ENCODE measurements at places on chromosomes 3 and 15.
A peak's percentile ranks its signal among the peaks of the same experiment; 100 is the strongest.

DNA sequence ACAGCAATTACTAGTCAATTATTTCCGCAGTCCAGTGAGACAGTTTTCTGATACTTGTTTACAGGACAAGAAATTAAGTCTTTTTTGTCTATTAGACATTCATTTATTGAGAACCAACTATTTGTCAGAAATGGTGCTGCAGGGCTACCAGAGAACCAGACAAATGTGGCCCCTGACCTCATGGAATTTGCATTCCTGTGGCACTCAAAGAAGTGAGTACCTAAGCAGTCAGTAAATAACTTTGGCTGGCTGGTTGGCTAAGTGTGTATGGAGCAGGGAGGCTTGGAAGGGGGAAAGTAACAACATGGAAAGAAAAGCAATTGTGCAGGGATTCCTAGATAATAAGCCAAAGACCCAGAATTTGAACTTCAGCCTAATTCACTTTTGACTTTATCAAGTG is 837.0 kb upstream of the CFAP20DC start:
- no peak for DNase-seq

- no peak for DNase-seq
These were observed at the start of gene ANKRD34C for GRCh38 chr15:79282371-79283251. Gene ANKRD34C (plus strand): TSS chr15:79282722. CDS start chr15:79293285, 10,563 bp downstream.

GRCh38 chr15:25862472-25863110 is 536 bp downstream of the ATP10A start:
- no peak for DNase-seq

DNA sequence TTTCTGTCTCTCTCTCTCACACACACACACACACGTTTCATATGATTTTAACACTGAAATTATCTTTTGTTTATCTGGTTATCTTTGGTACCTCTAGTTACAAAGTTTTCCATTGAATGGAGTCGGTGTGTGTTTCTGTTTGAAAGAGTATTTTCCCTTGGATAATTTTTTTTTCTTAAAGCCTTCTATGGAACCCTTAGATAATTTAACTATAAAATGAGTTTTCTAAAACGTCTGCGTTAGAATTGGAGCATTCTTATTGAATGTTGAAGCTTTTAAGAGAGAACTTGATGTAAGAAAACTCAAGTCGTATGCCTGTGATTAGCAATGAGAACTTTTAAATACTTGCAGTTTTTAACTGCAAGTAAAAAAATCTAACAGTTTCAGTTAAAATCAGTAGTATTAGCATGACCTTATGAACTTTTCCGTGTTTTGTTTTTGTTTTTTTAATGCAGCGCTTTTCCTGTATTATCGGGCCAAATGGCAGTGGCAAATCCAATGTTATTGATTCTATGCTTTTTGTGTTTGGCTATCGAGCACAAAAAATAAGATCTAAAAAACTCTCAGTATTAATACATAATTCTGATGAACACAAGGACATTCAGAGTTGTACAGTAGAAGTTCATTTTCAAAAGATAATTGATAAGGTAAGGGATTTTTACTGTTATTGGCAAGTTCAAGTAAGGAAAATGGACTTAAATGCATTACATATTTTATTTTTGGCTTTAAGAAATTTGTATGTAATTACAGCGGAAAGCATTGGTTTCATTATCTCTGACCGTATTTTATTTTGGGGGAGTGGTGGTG is 3.0 kb downstream of the SMC4 start:
- DNase-seq, result no peak

GRCh38 chr15:69997813-69998212 is 99.9 kb downstream of the TLE3 start:
- no peak for DNase-seq

DNA sequence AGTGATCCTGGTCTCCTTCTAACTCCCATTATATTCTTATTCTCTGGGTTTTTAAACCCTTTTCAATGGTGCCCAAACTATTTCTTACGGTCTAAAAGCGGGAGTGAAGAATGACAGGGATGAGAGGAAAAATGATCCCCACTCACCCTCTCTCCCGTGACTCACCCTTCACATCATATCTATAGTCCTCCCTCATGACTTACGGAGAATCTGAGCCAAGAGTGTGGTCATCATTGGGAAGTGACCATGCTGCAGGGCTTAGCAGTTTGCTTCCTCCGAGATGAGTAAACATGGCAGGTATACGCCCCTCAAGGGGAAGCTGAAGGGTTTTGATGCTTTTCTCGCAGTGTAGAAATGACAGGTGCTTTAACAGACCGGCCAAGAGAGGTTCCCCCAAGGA is 274.0 kb downstream of the RYR3 start:
- DNase-seq, result peak; percentile 30

DNA sequence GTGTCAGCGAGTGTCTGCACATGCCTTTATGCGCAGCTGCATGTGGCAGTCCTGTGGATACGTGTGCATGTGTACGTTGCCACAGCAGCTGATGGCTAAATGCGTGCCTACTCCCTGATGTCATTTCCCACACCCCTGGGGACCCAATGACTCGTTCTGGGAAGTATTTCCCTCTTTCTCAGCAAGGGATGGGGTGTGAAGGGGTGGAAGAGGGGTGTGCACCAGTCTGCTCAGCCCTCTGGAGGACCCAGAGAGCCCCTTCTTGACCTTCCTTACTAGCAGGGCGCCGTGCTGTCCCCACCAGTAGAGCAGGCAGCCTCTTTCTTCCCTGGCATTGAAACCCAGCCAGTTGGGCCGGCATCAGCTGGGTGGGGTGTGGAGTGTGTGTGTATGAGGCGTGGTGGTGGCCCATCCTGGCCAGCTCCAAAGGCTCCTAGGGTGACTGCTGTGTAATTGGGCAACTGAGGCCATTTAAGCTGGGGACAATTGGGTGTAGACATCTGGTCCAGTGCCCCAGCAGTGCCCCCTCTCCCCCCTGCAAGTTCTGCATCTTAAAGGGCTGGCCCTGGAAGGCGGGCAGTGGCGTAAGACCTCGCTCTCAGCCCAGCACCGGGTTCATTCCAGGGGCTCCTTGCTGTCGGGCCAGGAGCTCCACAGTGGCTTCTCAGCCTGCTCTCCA is 19.2 kb downstream of the SNX33 start:
- DNase-seq, result peak; percentile 97

DNA sequence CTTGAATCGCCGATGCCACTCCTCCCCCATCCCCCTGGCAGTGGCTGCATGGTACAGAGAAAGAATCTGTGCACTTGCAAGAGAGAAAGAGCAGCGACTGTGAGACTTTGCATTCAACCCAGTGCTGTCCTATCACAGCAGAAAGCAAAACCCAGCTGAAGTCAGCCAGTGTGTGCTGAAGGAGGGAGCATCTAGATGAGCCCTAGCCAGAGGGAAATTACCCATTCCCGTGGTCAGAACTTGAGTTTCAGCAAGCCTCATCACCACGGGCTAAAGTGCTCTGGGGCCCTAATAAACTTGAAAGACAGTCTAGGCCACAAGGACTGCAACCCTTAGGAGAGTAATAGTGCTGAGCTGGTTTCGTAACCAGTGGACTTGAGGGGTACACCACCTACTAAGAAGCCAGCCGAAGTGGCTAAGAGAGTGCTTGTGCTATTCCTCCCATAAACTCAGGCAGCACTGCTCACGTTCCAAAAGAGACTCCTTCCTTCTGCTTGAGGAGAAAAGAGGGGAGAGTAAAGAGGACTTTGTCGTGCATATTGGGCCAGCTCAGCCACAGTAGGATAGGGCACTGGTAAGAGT is 15.2 kb upstream of the PIK3R4 start:
- no peak for DNase-seq

DNA sequence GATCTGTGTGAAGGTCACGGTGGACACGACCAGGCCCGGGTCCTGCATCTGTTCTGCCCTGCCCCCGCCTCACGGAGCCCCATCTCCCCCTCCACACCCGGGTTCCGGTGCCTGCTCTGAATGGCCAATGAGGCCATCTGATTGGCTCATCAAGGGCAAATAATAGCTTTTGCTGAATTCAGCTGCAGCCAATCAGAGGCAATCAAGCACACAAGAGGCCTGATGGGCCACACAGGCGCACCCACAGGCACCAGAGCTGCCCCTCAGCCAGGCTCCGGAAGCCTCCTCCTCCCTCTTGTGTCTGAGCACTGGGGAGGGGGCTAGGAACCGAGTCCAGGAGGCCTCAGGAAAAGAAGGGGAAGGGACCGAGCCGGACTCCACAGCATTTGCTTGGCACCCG is 49.5 kb downstream of the CACNA2D2 start:
- DNase-seq, result no peak

- no peak for DNase-seq
These were observed 19.9 kb downstream of the SPICE1 start for GRCh38 chr3:113495035-113495434.

GRCh38 chr3:76034649-76035048 is 249.3 kb upstream of the ZNF717 start:
- no peak for DNase-seq

DNA sequence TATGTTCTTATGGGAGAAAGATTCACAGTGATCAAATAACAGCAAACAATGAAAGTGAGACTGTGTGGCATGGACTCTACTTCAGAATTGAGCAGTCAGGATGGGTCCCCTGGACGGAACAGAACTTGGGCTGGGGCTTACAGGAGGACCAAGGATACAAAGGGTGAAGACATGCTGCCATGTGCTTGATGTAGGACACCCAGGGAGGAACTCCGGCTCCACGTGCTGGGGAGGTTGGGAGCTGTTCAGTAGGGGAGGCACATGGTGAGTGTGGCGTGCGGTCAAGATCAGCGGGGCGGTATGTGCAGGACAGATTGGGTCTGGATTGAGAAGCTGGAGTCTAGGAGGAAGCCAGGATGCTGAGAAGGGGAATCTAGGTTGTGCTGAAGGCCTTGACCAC is 32.6 kb downstream of the PPCDC start:
- DNase-seq, result no peak

GRCh38 chr3:139547666-139548065 is 8.1 kb upstream of the RBP1 start:
- DNase-seq, result no peak

- no peak for DNase-seq
These were observed 621 bp downstream of the RGMA start for GRCh38 chr15:93088200-93088980.

DNA sequence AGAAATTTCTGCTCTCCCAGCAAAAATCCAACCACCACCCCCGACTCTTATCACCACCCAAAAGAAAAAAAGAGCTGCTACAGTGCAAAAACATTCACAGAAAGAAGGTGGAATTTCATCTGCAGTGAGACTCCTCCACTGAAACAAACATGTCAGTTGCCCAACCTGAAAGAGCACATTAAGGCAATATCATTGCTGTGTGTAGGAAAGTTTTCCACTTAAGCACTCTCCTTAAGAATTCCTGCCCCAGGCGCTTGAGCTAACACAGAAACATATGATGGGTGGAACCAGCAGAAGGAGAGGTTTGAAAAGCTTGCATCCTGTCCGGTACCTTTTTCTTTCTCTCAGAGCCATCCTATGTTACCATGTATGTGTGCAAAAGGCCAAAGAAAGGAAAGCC is 200.8 kb upstream of the GADL1 start:
- DNase-seq, result no peak

DNA sequence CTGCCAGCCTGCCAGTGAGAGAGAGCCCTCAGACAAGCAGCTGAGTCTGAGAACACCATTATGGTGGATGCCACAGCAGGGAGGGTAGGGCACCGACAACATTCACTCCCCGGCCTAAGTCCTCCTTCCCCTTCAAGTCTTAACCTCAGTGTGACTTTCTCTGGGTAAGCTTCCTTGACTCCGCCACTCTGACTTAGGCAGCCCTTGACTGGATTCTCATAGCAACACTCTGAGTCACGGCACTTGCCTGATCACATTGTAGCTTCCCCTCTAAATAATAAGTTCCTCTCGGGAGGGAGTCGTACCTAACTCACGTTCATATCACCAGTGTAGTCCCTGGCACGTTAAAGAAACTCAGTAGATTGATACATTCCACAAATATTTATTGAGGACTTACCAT is 180.5 kb downstream of the FOXB1 start:
- no peak for DNase-seq

- DNase-seq, result peak; percentile 15
These were observed 118.7 kb downstream of the NUP210 start for GRCh38 chr3:13301286-13301987.

DNA sequence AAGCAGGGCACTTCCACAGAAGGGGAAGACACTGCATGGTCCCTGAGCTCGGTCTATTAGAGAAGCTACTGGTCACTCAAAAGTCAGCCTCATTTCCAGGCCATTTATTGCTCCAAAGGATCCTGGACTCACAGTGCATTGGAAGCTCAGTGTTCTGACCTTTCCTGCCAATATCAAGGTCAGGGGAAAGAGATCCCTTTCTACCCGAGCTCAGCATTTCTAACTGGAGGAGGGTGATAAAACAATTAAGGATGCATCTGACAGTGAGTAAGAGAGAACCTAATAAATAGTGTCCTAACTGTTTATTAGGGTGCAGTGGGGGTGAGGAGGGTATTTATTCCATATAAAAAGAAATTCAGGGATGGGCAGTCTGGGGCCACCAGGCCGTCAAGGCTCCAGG is 26.8 kb upstream of the INSYN1 start:
- no peak for DNase-seq

GRCh38 chr3:194197981-194198695 is 62.2 kb downstream of the HES1 start:
- no peak for DNase-seq

DNA sequence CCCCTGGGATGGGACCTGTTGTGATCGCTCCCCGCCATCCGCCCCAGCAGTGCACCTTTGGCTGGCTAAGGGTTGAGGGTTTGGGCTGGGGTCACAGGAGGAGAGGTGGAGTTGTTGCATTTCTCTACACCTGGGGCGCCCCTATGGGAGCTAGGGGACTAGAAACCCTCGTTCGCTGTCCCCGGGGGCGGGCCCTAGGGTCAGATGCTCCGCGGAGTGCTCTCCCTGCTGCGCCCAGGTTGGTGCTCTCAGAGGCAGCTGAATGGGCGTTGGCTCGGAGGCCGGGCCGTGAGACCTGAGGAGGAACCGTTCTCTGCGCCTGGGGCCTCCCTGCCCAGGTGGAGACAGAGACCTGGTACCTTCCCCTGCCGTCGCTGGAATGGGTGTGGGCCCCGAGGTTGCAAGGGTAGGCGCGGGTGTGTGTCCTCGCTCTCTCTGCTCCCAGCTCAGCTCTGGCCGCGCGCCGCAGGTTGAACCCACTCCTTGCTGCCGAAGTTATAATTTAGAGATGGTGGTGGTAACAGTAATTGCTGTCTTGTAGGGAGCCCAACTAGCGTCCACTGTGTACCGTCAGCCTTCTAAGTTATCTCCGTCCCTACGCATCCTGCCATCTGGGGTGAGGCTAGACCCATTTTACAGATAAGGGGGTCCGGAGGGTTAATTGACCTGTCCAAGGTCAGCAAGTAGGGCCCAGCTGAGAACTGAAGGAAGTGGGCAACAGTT is 965 bp downstream of the FLNB start:
- no peak for DNase-seq

GRCh38 chr3:187678726-187679268 is 8.6 kb upstream of the SST start:
- DNase-seq, result no peak

DNA sequence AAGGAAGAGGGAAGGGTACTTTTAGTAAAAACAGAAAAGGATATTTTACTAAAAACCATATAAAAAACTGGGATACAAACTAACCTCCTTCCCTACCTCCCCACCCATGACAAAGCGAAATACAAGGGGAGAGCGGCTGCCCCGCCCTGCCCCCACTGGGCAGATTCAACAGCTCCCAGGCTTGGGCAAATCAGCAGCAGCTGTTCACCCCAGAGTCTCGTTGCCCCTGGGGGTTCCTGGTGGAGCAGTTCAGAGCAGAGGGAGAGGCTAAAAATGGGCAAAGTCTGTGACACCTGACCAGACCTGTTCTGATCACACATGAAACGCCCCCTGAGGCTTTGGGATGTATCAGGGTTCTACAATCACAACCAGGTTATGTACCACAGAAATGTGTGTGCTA is 2.5 kb upstream of the ETFA start:
- no peak for DNase-seq

GRCh38 chr3:152381881-152382295 is 113.2 kb downstream of the MBNL1 start:
- no peak for DNase-seq

Measured in skeletal muscle cell (primary cell).